ENCODE measurements at places on chromosomes 7 and 10.

- DNase-seq: peak; percentile 57
Measured at GRCh38 chr7:979886-980571, 3.0 kb upstream of the CYP2W1 start.

DNA sequence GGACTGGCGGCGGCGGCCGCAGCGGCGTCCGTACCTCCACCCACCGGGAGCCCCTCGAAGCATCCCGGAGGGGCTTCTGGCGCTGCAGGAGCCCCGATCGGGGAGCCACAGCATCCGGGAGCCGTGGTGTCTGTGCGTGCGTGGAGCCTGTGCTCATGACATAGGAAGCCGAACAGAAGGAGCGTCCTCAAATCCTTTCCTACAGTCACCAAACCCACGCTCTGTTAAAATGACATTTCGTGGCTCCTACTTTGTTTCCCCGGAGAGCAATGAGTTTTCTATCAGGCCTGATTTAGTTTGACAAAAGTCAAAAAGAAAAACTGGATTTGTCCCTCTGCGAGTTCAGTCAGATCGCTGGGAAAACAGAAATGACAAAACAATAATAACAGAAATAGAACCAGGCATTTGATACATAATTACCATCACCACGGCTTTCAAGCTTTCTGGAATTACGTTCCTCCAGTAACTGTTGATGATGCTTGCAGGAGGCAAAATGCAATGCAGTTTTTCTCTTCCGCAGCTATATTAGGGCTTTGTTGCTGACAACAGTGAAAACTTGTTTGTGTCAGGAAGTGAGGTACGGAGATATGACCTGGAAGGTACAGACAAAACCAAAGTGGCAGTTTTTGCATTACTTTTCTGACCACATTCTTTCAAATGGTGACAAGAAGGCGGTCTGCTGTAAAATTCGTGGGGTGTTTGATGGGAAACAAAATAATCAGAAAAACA is 219.3 kb upstream of the MKLN1 start:
- DNase-seq: no peak

GRCh38 chr10:29876008-29876555 is 183.3 kb downstream of the JCAD start:
- no peak for DNase-seq

DNA sequence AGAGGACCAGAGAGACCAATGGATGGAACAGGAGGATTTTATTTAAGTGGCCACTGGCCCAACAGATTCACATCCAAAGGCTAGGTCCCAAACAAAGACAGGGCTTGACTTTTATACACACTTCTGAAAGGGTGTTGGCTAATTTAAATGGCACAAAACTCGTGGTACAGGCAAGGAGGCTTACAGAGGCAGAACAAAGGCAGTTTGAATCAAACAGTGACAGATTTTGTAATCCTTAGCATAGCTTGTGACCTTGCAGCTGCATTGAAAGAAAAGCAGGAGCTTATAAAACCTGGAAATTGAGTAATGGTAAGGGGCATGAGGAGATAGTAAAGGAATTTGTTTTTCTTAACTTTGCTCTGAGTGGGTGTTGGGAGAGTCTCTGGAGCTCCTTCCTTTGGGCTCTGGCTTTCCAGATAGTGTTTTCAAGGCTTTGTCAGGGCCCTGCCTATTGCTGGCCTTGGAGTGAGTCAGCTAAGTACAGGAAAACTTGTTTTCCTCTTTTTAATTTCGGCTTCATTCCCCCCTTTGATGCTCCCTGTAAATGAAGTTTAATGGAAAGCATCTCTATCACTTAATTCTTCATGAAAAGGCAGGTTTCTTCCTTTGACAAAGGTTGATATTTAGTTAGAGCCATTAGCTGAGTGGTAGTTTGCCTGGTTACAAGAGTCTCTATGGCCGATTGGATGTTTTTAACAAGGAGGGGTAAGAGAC is 96.9 kb downstream of the TRIM24 start:
- DNase-seq: no peak

GRCh38 chr10:44973323-44974081 is 5.1 kb downstream of the DEPP1 start:
- DNase-seq: no peak

DNA sequence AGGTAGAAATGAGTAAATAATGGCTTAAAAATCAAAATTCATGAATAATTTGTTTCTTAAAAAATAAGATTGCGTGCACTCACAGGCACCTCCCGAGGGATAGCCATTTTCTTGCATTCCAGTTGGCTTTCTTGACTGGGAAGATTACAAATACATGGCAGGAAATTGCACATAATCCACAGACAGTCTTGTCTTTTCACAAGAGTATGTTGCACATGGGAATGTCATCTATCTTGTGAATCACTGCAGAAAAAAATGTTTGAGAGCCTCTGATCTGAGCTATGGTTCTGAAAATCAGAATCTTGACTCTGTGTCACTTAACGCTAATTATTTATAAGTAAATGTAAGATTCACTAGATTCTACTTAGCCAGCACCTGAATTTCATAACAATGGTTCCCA is 74.1 kb upstream of the PRKG1 start:
- DNase-seq: no peak

GRCh38 chr7:116521046-116521664 is 3.7 kb upstream of the CAV1 start:
- DNase-seq: no peak

- DNase-seq: no peak
Measured at GRCh38 chr10:110792476-110793125, 79.1 kb upstream of the PDCD4 start.

GRCh38 chr10:62231805-62232204 is 36.8 kb downstream of the RTKN2 start:
- DNase-seq: no peak

- peak; percentile 11 for DNase-seq
Measured at GRCh38 chr7:38000272-38000671, 79.8 kb downstream of the EPDR1 start.

DNA sequence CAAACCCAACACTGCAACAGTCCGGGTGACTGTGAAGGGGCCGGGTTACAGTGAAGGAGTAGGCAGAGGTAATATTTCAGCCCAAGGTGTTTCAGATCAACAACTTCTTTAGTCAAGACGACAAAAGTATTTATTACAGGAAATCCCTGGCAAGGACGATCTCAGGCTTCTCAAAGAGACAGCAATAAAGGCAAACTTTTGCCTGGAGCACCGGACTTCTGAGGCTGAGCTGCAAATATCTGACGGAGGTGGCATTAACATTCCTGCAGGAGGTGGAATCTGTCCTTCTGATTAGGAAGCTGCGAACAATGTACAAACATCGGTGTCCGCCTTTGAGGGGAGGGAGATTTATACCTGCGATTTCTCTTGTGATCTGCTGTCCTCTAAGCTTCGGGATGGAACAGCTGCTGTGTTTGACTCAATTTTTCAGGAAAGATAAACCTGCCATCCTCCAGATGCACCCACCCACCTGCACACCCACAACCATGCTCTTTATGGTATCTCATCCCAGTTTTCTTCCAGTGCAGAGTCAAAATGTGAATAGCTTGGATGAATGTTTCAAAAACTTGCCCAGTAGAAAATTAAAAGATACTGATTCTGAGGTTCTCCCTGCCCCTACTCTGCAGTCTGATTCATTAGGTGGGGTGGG is 32.1 kb downstream of the EMX2 start:
- no peak for DNase-seq

DNA sequence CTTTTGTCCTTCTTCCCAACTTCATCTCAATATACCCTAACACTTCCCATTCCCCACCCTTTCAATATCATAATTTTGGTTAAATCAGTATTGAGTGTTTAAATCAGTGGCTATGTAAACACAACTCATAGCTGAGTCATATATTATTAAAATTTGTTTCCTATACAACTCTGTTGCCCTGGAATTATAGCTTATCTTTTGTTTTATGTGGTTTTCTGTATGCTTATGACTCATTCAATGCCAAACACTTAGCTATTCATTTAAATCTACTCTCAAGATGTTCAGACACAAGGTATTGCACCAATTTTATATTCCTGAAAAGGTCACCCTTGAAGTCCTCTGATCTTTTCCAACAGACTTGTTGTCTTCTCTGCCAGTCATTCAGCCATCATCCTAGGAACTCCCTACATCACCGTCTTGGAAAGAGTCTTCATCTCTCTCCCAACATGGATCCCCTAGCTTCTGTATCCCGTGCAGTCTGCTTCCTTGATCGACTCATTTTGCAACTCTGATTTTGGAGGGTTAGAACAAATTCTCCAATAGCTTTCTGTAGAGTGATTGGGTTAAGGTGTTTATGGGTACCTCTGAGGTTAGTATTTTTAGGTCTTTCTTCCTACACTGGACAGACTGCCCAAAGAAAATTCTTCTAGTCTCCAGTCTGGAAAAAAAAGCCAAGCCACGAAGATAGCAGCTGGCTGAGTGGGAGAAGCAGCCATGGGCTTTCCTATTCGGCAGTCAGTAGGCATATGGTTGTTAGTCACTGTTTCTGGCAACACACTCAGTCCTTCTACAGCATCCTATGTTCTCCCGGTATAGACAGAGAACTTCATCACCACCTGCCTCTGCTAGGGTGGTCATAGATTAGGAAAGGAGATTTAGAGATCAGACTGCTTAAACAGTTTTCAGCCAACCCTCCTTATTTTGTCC is 102.1 kb downstream of the CRPPA start:
- peak; percentile 4 for DNase-seq

- DNase-seq: no peak
Measured at GRCh38 chr10:65556006-65556405, 1369.8 kb upstream of the LRRTM3 start.

- no peak for DNase-seq
Measured at GRCh38 chr10:117457932-117458331, 82.7 kb upstream of the PDZD8 start.

DNA sequence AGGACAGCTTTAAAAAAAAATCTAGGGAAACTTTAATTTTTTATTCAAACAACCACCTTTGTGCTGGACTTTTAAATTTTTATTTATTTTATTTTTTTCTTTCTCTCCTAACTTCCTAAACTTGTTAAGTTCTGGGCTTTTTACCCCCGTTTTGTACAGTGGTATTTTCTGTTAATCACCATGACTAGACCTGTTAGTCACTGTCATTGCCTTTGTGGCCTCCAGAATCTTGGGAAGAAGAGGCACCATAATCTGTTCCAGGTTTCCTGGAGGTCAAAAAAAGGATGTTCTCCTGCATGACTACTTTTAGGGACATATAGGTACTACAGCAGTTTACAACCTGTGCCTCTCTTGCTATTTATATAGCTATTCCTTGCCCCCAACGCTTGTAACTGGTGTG is 31.1 kb upstream of the DDX50 start:
- no peak for DNase-seq

GRCh38 chr7:56115852-56116538 is at the start of gene NUPR2:
Gene NUPR2, minus strand, starts transcription at chr7:56116417. Its CDS starts 103 bp downstream, at chr7:56116314.
- no peak for DNase-seq

GRCh38 chr7:47765373-47765979 is 182.8 kb downstream of the PKD1L1 start:
- no peak for DNase-seq

DNA sequence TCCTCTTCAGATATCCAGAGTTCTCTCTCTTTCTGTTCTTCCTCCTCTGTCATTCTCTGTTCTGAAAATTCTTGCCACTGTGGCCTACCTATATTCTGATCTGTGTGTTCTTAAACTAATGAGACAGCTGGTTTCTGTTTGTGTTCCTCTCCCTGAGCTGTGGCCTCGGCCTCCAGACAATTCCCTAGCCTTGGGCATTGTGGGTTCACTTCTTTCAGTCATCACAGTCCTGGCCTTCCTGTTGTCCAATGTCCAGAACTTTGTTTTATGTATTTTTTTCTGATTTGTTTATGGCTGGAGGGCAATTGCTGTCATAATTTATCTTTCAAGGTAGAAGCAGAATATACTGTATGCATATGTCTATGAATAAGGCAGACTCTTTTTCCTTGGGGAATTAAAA is 173.2 kb upstream of the MTPN start:
- no peak for DNase-seq

GRCh38 chr7:1592299-1592871 is 22.6 kb upstream of the PSMG3 start:
- no peak for DNase-seq

DNA sequence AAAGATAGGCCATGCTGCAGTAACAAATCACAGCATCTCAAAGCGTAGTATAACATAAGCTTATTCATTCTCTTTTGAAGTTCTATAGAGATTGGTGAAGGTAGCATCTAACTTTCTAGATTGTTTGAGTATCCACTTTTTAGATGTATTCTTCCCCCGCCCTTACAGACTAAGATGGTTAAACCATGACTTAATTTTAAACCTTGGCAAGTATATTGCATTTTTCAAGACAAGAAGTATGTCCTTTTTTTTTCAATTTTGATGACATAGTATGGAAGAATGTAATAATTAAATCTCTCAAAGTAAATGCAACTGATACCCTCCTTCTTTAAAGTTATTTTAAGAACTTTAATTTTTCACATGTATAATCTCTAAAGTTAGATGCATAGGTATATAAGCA is 190.0 kb downstream of the KCND2 start:
- DNase-seq: no peak

DNA sequence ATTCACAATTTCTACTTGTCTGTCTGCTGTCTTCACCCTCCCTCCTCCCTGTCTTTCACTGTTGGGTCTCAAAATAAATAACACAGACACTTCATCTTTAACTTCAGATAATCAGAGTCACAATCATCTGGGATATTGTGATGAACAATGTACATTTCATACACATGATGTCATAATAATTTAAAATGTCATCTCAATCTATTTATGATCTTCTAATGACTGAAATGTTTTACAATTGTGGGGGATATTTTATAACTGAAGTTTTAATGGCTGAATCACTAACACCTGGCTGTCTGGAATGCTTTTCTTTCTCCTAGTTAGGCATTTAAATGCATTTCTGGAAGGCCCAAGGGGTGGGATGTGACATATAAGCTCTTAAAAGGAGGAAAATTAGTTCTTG is 859.8 kb downstream of the LRMDA start:
- DNase-seq: no peak

GRCh38 chr7:140403878-140404564 is at the start of gene RAB19:
Gene RAB19, plus strand, starts transcription at chr7:140404058. Its CDS starts 3,589 bp downstream, at chr7:140407647.
- DNase-seq: no peak

DNA sequence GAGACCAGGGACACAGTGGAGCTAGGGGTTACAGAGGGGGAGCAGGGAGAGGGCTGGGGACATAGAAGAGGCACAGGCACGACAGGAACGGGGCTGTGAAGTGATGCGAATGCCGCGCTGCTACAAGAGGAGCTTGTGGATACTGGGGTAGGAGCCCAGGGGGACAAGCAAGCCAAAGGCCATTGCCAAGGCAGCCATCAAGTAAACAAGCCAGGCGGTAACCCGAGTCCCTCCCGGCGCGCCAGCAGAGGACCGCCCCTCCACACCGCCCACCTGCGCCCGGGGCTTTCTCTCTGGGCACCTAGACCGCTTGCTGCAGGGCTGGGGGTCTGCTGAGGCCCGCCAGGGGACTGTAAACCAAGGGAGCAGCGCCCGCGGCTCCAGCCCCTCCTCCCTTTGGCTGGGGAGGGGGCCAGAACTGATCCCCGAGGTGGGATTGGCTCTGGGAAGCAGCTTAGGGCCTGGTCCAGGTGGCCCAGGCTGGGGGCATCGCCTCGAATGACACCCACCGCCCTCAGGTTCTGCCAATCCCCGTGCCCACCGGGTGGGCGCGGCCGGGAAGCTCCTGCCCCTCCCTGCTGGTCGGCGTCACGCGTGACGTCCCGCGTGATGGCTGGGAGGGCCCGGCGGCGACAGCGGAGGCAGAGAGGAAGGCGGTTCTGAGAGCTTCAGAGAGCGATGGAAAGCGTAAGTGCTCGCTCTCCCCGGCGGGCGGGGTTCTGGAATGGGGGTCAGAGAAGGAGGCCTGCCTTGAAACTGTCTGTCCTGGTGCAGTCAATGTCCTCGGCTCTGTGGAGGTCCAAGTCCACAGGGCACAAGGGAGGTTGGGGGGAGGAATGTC is 982 bp downstream of the SFXN3 start:
- DNase-seq: peak; percentile 77

Measured in AG08396 (cell line).